ENCODE measurements at places on chromosomes 16 and 17.

DNA sequence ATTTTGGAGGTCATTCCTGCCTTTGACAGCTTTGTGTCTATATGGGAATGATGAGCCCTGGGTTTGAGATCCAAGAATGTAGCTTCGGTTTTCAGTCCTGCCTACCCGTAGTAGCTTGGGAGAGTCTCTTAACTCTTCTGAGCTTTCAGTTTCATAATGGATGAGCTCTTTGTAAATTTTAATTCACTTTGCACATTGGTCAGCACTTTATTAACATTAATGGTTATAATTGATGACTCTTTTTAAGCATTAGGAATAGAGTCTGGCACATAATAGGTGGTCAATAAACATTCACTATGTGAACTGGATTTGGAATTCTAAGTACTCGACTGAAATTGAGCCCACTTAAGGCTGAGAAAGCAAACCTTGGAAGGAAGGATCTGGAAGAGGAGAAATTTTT is 17.3 kb downstream of the GPR139 start:
- DNase-seq = no peak

DNA sequence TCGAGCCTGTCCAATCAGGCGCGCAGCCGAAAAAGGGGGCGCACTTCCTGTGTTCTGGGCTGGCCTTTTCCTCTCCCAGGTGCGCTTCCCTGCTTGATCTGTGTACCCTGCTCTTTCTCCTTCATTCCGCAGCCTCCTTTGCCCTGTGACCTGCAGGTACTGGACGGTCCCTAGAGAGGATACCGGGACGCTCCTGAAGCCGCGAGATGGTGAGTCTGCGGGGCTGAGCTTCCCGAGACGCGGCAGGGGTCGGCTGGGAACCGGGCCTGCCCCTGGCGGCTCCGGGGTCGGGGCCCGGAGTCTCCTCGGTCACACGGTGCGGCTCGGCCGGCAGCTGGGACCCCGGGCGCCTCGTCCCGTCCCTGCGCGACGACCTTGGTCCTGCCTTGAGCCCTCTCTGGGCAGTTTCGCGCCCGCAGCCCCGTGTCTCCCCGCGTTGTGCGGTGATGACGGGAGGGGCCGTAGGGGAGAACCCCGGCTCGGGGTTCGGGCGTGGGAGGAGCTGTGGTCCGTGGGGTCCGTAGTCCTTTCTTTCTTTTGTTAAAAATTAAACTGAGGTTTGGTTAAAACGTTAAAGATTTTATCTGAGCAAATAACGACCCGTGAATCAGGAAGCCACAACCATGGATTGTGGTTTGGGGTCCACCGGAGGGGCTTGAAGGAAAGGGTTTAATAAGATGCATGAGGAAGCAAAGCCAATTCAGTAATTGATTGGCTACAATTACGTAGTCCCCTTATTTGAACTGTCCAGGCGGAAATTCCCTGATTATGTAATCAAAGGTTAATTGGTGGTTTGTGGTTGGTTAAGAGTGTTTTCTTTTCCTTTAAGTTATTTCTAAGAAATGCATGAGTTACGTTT is 172.8 kb upstream of the ZNF267 start:
- DNase-seq = peak; percentile 82

GRCh38 chr16:88703486-88704309 is 2.5 kb downstream of the RNF166 start:
- DNase-seq = no peak

- no peak for DNase-seq
Measured at GRCh38 chr16:14307059-14307526, 236.0 kb downstream of the MRTFB start.

DNA sequence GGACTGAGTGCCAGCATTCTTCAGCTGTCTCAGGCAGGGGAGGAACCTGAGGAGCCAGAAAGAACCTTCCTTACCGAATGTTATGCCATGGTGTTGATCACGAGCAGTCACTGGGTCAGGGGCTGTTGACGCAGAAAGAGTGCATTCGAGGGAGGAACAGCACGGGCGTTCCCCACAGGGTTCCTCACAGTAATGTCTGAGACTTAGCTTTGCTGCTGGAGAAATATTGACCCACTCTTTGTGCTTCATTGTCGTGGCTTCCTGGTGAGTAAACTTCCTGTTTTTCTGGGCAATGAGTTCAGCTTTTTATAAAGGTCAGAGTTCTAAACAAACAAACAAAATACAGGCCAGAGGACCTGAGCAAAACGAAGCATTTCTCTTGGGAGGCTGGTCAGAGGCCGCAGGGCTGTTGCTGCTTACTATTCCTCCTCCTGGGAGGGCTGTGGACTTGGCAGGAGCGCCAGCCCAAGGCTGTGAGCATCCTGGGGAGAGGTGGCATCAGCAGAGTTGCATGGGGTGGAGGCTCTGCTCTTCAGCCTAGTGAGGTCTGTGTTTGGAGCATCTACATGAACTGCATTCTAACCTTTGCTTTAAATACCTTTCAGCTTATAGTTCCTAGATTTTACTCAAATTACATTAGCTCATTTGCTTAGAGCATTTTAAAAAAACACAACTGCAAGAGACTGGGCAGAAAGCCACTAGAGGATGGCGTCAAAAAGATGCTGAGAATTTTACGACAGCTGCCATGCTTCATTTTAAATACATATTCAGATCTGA is 143.1 kb upstream of the CACNG5 start:
- DNase-seq = no peak

DNA sequence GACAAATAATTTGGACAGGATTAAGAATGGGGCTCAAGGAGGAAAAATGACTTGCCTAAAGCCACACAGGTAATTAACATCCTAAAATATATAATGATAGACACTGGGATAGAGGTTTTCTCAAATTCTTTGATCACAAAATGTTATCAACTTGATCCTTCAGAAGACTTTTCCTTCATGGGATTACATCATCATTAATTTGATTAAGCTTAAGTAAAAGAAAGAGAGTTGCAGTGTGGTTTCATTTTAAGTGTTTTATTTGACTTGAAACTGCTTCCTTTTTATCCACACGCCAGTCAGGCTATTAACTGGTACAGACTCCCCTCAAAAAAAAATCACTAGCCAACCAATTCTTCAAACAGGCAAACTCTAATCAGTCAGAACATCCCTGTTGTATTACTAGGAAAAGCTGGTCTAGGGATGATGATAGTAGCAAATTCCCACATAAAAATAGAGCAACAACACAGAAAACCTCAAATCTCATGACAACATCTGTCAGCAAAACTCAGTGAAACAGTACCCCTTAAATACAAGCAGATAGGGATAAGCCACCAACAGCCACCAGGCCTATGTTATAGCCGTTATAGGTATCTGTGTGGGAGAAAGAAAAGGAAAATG is 32.5 kb downstream of the AKAP10 start:
- no peak for DNase-seq

DNA sequence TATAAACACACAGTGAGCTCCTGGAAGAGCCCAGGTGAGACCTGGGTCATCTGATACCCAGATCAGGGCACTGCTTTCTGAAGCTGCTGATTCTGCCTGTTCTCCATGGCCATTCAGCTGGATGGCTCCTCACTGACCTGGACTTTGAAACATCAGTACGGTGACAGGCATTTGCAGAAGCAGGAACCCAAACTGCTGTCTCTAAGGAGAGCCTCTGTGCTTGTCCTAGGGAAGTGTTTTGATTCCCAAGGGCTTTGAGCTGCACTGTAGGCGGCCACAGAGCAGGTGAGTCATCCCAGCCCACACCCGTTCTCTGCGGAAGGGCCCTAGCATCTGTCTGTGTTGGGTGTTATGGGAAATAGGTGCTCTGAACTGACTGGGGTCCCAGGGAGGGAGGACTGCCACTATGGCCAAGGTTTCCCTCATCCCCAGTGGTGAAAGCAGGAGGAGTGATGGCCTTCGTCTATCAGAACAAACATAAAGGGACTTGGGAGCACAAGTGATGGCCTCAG is 60.7 kb upstream of the ADCY9 start:
- DNase-seq = no peak
